ENCODE measurements at places on chromosomes 7 and 10.

DNA sequence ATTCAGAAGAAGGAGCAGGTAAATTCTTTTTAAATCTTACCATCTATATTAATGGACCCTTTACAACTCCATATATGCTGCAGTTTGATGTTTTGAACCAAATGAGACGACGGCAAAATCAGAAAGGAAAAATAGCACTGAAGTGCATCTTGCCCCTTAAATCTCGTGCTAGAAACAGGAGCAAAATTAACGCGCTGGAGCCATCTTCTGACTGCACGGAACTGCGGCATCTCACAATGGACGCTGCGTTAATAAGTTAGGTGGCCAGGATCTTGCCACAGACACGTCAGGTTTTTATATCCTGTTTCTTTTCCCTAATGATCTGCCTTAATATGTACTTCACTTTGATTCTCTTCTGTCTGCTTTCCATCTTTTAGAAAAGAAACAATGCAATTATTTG, 354.5 kb downstream of the TFEC start:
- no peak for DNase-seq

GRCh38 chr7:117399820-117400422, 27.4 kb downstream of the ASZ1 start:
- DNase-seq, result no peak

DNA sequence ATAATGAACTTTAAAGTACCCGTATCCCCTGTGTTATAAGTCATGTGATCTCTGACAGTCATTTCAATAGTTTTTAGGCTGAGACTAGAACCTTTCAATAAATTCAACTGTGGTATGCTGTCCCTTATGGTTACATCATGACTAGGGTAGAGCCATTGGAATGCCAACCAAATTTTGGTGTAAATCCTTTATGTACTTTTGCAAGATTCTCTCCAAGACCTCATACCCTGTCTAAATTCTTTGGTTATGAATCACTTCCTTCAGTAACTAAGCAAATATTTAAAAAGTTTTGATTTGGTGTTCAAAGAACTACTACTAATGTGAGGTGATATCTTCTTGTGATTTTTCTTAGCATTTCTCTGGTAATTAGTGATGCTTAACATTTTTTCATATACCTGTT, 20.8 kb upstream of the OR6B1 start:
- no peak for DNase-seq

GRCh38 chr10:99769706-99770105, 12.7 kb upstream of the ABCC2 start:
- DNase-seq, result no peak

DNA sequence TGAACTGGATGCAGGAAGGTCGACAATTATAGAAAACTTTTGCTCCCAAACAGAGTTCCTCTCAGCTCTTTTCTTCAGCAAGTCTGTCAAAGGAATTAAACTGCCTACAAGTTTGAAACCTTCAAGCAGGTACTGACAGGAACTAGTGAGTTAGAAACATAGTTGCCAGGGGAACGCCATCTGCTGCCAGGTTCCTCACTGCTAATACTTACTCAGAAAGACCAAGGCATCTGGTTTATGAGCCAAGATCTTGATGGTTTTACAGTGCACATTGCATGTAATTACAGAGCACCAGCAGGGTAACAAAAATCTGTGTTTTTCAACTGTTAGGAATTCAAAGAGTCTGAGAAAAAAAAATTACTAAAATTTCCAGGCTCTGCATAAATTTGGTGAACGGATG, 300.0 kb upstream of the NRG3 start:
- DNase-seq, result no peak

- no peak for DNase-seq
Measured at GRCh38 chr10:94155722-94156271, 162.1 kb downstream of the PLCE1 start.

GRCh38 chr7:129649128-129649690, 37.7 kb downstream of the NRF1 start:
- no peak for DNase-seq

GRCh38 chr10:131195116-131195515, 116.4 kb downstream of the TCERG1L start:
- no peak for DNase-seq

- DNase-seq, result no peak
Measured at GRCh38 chr10:124250506-124250905, 157.1 kb upstream of the CHST15 start.

DNA sequence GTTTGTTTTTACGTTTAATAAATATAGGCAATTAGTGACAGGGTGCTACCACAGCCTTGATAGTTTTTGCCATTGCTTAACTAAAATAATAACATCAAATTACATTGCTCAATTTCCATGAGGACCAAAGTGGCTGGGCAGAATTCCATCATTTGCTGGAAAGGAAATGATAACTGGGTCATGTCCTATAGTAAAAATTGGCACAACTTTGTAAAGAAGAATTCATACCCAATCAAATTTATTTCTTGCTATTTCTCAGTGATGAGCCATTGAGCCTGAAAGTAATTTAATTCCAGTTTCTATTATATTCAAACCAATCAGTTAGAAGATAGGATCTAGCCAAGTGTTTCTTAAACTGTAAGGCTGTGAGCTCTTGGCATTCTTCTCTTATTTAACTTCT, 102.2 kb upstream of the CTTNBP2 start:
- DNase-seq, result no peak

DNA sequence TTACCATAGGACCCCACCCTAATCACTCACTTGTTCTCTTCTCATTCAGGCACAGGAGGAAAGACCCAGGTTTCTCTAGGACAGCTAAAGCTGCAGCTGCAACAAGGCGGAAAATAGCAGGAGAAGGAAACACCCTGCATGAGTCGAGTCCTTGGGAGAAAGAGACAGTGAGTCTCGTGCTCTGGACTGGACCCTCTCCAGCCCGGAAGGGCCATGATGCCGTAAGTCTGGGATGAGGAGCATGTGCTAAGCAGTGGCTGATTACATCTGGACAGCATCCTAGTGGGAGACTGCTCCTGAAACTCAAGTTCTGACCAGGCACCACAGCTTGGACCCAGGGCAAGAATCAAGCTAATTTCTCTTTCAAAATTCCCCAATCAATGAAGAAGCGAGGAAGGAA, 39.4 kb downstream of the FBXW4 start:
- DNase-seq, result no peak

DNA sequence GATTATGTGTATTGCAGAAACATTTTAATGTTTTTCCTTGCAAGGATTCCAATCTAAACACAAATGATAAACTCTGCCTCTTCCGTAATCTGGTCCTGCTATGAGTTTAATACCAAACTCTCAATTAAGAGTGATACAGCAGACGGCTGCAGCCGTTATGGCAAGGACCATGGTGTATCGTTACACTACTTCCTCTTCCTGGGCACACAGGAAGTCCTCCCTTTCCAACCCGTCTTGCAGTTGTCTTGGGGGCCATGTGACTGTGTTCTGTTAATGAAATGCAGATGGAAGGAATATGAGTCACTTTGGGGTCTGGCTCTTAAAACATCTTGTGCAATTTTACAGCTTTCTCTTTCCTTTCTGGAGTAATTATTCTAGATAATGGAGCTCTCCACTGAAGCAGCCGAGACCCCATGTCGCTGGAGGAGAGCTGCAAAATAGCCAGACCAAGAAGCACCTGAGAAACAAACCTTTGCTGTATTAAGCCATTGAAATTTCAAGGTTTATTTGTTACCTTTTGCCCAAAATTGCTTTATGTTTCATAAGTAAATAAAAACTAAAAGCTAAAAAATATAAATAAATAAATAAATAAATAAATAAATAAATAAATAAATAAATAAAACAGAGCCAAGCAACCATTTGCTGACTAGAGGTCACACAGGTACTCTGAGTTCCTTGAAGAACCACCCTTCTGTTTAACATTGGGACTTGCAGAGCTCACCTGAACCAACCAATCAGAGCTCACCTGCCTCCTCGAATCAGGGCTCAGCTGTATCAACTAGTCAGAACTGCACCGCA, 74.7 kb downstream of the FRMPD2 start:
- no peak for DNase-seq

GRCh38 chr7:117025891-117026290, 72.6 kb downstream of the ST7 start:
- no peak for DNase-seq

- no peak for DNase-seq
Measured at GRCh38 chr7:50641442-50642405, 76.5 kb upstream of the DDC start.

- no peak for DNase-seq
Measured at GRCh38 chr10:132253092-132253687, 54.6 kb downstream of the STK32C start.

DNA sequence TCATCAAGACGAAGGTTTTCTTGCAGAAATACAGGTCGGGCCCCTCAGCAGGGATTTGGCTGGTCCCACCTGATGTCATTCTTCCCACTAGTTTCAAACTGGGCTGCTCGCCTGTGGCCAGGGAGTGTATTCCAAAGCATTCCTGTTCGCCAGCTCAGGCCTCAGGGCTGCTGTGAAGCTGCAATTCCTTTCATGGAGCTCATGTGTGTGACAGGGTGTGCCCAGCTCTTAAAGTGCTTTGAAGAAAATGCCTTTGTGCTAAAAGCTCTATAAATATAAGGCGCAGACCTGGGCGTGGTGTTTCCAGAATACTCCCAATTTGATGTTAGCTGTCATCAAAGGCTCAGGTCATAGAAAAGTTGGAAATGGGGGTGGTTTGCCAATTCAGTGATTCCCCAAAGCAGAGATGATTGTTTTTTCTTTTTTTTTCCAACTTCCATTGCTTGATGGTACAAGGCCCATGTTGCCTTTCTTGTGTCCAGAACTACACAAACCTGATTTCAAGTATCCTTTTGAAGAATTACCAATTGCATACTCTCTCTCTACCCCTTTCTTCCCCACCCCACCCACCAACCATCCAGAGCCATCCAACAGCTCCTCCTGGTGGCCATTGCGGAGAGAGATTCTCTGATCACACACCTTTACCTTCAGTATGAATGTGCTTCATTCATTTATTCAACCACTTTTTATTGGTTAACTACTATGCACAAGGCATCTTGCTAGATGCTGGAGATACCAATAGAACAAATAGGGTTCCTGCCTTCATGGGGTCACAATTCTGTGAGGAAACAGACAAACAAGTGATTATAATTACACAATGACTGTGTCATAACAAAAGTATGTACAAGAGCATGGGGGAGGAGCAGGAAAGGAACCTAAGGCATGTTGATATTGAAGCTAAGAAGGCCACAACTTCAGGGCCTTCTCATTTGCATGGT, 297.3 kb upstream of the LYZL1 start:
- DNase-seq, result peak; percentile 22

DNA sequence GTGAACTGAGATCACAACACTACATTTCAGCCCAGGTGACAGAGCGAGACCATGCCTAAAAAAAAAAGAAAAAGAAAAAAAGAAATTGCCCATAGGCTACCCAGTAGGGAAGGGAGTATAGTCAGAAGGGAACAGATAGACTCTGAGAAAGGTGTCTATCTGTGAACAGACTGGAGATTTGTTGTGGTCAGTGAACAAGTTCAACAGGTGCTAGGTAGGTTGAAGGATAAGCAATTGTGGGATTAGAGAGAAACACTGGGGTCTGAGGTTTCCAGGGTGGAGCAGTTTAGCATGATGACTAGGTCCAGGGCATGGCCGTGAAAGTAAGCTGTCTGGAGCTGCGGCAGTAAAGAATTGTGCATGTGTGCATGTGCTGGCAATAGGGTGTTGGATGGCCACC, 6.9 kb downstream of the LRGUK start:
- DNase-seq, result no peak

DNA sequence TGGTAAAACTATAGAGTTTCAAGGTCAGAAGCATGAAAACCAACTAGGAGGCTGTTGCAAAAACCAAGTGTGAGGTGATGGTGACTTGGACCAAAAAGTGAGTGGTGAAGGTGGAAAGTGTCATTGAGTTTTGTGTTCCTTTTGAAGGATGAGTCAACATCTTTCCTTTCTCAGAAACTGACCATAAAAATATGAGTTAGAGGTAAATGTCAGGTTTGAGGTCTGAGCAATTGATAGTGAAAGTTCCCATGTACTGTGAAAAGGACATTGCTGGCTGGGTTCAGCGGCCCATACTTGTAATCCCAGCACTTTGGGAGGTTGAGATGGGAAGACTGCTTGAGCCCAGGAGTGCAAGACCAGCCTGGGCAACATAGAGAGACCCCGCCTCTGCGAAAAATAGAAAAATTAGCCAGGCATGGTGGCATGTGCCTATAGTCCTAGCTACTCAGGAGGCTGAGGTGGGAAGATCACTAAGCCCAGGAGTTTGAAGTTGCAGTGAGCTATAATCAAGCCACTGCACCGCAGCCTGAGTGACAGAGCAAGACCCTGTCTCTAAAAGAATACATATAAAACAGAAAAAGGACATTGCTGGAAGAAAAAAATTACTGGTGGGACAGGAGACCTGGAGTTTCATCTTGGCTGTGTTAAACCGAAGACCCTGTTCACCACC, 89.3 kb upstream of the ARID5B start:
- no peak for DNase-seq

DNA sequence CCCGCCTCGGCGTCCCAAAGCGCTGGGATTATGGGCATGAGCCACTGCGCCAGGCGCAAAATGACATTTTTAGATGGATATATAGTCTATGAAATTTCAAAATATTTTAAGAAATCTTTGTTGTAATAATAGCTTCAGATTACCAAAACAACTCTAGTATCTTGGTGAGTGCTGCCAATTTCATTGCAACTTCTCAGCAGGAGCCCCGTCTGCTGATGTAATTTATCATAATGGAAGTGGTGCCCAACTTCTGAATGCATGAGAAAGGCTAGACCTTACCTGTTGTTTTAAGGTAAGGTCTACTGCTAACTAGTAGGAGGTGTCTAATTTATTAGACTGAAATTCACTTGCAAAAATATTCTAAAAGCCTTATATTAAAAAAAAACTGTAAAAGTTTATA, 20.0 kb downstream of the PDSS1 start:
- no peak for DNase-seq

- no peak for DNase-seq
Measured at GRCh38 chr7:44631458-44632115, 25.2 kb downstream of the OGDH start.

GRCh38 chr7:6606866-6607583, 8.4 kb upstream of the ZNF853 start:
- DNase-seq, result no peak

DNA sequence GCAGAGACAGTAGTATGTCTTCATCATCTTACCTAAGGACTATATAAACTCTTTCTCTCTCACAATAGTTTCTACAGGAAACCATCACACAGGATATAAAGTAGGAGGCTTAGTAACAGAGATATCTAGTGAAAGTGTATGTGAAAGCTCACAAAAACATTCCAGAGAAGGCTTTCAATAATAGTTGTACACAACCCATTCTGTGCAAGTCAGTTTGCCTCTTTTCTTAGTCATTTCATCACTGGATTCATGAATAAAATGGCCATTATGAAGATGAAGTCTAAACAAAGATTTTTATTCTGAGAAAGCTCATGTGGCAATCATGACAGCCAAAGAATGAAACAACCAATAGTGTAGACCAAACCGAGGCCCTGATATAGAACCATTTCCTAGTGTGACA, 178.8 kb downstream of the GNAT3 start:
- no peak for DNase-seq

DNA sequence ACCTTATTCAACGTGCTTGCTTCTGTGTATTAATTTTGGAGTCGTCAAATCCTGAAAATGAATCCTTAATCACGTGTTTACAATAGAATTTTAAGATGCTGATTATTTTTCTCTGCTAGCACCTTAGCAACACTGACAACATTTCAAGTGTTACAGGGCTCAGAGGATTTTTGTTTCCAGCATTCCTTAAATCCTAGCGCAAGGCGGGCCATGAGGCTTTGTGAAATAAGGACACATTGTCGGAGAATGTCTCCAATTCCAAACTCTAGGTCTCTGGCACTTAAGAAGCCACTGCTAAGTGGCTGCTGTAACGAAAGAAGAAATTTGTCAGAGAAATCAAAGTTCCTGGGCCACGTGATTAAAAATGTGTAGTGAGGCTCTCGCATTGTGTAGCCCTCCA, 390.9 kb upstream of the CELF2 start:
- DNase-seq, result no peak
